ENCODE measurements at places on chromosomes 2 and 18.
A peak's percentile ranks its signal among the peaks of the same experiment; 100 is the strongest.

DNA sequence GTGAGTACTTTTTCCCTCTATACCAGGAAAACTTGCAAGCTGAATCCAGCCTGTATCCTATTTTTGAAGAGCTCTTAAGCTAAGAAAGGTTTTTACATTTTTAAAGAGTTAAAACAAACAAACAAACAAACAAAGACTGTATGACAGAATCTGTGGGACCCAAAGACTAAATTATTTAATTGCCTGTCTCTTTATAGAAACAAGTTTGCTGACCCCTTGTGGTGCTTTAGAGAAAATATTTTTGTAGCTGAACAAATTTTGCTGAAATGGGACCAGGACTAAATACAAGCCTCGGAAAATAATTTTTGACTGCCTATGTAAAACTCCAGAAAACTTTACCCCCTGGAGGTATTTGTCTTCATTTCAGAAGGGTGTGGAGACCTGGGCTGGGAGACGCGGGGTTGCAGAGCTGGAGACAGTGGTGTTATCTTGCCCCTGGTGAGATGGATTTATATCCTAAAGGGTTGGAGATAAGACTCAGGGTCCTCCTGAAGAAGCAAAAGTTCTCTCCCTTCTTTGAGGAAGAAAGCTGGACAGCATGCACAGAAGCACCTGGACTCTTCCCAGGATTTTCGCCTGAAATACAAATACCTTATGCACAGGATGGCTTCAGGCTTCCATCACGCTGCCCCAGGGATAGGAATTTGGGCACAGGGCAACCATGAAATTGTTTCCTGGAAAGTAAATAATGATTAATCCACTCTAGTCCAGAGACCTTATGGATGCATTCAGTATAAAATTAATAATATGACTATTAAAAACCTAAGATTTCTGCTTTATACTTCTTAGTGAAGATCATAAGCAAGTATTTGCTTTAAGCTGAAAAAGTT is 54.3 kb downstream of the TMX3 start:
- DNase-seq, result no peak

DNA sequence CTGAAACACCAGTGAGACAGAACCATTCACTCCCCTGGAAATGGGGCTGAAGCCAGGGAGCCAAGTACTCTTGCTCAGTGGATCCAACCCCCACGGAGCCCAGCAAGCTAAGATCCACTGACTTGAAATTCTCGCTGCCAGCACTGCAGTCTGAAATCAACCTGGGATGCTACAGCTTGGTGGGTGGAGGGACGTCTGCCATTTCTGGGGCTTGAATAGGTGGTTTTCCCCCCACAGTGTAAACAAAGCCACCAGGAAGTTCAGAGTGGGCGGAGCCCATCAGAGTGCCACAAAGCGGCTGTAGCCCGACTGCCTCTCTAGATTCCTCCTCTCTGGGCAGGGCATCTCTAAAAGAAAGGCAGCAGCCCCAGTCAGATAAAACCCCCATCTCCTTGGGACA is 292.8 kb downstream of the LNPK start:
- DNase-seq, result peak; percentile 23

GRCh38 chr2:151669585-151670081 is 64.6 kb downstream of the NEB start:
- DNase-seq, result no peak

DNA sequence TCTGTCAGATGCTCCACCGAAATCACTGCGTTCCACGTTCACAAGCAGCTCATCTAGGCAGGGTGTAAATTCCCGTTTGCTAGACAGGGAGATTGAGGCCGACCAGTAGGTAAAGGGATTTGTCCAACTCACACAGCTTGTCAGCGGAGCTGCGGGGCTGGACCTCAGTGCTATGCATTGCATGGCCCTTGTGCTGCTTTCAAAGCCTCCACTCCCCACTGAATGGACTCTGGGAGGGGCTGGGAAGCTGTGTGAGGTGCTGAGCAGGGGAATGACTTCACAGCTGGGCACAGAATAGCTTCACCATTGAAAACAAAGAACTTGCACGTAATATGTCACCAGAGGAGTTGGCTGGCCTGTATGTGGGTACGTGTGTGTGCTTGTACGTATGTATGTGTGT is 21.4 kb downstream of the CELF4 start:
- no peak for DNase-seq

- DNase-seq, result no peak
Observed at GRCh38 chr2:39017334-39017733, 103.5 kb downstream of the SOS1 start.

DNA sequence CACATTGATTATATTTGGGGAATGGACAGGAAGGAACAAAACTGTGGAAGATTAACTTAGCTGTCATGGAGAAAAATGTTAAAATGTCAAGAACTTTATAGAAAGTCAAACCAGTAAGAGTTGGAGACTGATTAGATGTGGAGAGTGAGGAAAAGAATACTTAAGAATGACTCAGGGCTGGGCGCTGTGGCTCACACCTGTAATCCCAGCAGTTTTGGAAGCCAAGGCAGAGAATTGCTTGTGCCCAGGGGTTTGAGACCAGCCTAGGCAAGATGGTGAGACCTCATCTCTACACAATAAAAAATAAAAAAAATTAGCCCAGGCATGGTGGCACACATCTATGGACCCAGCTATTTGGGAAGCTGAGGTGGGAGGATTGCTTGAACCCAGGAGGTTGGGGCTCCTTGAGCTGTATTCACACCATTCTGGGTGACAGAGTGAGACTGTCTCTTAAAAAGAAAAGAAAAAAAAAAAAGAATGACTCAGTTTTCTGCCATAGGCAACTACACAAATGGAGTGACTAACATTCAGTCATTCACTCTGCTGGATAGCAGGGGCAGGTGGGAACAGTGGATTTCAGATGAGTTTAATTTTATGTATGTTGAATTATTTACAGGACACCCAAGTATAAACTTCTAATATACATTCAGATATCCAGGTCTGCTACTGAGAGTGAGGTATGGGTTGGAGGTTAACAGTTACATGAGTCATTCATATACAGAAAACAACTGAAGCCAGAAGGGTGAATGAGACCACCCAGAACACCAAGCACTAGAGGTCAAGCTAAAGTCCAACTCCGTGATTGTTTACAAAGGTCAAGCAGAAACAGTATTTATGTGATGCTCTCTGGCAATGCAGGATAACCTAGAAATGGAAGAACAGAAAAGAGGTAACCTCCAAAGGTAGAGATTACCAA is 33.9 kb downstream of the ORC2 start:
- DNase-seq, result no peak

- no peak for DNase-seq
Observed at GRCh38 chr18:7198326-7198725, 32.6 kb upstream of the LRRC30 start.

DNA sequence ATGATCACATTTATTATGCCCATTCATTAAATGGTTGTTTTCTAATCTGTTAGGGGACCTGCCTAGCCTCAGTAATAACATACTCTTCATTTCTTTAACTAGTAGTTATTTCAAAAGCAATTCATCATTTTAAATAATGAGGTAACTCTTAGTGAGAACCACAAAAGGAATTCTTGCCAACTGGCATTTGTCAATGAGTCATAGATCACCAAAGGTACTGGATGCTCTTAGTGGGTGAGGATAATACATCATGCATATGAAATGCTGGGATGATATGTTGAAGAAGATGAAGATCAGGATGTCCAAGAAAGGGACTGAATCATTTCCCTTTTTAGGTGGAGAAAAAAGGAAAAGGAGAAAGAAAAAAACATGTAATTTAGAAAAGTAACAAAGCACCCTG is 826.2 kb upstream of the DDX18 start:
- no peak for DNase-seq

DNA sequence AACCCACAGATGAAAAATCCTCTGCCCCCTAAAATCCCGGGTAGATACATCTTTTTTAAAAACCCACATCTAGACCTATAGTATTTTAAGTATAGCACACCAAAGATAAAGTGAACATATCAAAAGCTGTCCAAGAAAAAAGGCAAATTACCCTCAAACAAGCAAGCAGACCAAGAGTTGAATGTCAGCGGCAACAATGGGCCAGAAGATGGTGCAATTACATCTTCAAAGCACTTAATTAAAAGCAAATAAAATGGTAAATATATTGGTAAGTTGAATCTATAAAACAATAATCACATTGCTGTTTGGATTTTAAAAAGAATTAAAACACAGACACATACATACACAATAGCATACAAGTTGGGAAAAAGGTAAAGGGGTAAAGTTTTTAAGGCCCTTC is 98.5 kb downstream of the MYOM1 start:
- no peak for DNase-seq

GRCh38 chr18:3405713-3406112 is 44.3 kb upstream of the TGIF1 start:
- DNase-seq, result no peak

- DNase-seq, result no peak
Observed at GRCh38 chr18:61926532-61926931, 33.7 kb upstream of the RNF152 start.

GRCh38 chr18:41999751-42000150 is 44.7 kb downstream of the PIK3C3 start:
- DNase-seq, result no peak

DNA sequence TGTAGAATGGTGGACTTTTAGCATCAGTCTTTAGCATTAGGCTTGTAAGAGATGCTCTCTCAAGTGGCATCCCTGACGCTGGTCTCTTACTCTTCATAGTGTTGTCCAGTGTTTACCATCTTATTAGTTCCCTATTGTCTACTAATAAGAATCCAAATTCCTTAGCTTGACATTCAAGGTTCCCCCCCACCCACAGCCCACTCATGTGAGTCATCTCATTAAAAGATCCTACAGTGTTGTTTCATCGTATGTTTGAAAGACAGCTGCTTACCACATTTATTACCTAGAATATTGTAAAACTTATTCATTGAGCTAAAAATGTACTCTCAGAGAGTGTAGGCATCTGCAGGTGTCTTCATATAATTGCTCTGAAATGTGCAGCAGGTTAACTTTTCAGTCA is 28.5 kb downstream of the EIF5B start:
- no peak for DNase-seq

DNA sequence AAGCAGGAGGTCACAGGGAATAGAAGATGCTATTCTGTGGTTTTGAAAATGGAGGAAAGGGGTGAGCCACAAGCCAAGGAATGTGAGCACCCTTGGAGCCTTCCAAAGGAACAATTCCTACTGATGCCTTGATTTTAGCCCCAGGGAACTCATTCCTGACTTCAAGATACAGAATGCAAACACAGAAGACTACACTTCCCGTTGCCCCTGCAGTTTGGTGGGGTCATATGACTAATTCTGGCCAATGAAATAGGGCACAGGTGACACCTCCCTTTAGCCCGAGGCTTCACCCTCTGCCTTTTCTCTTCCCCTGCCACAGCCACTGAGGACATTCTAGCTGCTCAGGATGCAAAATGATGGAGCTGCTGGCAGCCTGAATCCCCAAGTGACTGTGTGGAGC is 126.1 kb downstream of the INHBB start:
- no peak for DNase-seq

DNA sequence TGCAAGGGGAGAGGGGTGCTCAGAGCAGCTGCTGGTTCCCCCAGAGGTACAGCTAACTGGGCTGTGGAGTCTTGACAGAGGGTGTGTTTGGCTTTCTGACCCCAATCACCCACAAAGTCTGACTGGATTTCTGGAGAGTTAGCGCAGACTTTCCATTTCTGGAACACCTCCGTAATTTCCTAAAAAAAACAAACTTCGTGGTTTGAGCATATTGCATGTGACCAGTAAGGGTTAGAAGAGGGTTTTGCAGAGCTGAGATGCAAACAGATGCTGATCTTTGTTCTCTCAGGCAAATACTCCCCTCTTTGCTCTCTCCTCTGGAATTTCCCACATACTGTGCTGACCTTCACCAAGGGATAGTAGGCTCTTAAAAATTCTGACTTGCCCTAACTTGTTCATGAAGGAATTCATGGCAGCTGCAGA is 44.5 kb upstream of the TMEM247 start:
- DNase-seq, result no peak

DNA sequence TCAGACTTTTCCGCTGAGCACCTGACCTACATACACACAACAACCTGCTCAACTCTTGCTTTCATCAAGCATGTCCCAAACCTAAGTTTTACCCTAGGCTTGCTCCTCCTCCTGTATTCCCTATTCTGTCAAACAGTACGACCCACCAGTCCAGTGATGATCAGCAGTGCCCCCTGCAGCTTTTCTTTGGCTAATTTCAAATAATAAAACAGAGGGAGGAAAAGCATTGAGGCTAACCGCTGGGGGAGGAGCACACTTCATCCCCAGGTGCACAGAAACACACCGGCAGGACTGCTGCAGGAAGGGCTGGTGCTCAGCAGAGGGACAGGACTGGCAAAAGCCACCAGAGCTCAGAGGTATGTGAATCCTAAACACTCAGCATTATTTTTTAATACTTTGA is 21.2 kb downstream of the E2F6 start:
- DNase-seq, result no peak

DNA sequence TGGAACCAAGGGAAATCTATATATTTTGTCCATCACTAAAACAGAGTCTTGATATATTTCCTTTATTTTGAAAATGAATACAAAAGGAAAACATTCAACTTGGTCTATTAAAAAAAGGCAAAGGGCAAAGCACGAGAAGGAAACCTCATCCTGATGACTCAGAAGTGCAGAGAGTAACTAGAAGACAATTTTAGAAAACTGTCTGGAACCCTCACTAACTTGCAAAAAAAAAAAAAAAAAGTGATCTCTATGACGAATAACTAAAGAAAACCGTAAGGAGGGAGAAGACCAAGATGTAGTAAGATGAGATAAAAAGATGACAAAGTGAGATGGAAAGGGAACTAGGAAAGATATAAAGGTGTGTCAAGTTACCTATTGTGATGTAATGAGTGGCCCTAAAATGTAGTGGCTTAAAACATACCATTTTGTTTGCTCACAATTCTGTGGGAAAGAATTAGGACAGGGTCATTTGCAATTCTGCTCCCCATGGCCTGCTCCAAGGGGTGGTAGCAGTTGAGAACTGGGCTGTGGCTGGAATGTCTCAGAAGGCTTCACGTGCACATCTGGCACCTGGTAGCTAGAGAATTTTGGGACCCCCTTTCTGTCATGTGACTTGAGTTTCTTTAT is 303.0 kb downstream of the DYSF start:
- no peak for DNase-seq

DNA sequence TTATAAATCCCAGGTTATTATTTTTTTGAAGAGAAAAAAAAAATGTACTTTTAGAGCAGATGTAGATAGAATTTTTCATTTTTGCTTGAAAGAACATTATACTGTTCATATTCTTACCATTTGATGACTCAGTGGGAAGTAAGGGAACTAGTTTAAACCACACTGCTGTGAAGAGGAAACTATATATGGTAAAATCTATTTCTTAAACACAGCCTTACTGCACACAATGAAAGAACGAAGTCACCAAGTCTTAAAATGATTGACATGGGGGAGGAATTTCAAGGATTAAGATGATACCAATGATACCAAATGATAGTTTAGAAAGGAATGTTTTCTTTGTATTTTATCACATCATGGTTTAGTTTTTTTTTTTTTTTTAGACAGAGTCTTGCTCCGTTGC is 5.0 kb downstream of the ACTR2 start:
- DNase-seq, result no peak

DNA sequence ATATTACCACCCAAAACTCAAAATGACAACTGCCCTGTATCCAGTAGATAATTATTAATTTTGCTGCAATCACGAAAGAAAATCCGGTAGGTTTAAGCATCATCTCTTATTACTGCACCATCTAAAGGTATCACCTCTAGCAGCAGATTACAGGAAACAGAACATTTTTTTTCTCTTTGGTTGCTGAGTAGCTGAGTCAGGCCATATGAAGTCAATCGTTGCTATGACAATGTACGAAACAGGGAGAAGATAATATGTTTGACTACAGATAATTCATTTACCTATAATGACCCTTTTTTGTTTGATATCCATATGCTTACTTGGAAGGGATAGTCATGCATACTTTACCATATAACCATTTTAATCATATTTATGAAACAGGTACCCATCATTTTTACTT is 831.6 kb upstream of the CHAC2 start:
- DNase-seq, result no peak

All from NCI-H2029 (cell line).